ENCODE measurements at places on chromosomes 13 and 19. TPM values are rescaled to one million over a fixed set of nuclear protein-coding genes. Genes with fewer than 3 reads are reported as not detected.
A peak's percentile ranks its signal among the peaks of the same experiment; 100 is the strongest.

The FBXO27 gene
- total RNA-seq, result 7.1 TPM

DNA sequence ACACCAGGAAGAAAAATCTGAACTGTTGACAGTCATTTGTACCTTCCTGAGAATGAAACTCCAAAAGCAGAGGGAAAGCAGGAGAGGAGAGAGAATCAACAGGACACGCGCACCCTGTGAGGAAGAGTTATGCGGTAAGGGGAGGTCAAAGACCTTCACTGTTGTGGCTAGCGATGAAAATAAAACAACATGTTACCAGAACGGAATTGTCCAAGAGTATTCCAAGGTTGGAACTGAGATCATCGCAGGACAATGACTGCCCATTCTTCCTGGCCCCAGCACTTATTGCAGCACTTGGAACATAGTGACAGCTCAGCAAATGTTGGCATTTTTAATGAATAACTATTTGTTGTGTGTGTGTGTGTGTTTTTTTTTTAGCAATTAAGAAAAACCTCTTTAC, 176.0 kb upstream of the TSC22D1 start:
- DNase-seq, result no peak

DNA sequence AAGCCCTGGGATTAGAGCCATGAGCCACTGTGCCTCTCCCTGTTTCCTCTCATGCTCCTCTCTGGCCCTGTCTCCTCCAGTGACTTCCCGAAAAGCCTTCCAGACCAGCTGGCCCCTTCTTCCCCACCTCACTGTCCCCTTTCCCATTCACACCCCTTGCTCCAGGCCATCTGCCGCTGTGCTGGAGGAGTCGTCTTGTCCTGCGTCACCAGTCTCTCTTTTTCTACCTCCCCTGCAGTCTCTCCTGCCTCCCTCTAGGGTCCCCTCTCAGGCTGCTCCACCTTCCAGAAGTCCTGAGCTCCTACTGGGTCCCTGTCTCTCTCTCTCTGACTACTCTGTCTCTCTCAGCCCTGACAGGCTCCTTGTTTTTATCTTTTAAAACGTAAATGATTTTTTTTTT, 5.3 kb upstream of the FFAR1 start:
- no peak for DNase-seq

The OR4F17 gene
- 0.15 TPM for total RNA-seq

The CGB8 gene
- 1.2 TPM for total RNA-seq

GRCh38 chr19:18589380-18590272, 1.0 kb downstream of the REX1BD start:
- DNase-seq, result peak; percentile 63

DNA sequence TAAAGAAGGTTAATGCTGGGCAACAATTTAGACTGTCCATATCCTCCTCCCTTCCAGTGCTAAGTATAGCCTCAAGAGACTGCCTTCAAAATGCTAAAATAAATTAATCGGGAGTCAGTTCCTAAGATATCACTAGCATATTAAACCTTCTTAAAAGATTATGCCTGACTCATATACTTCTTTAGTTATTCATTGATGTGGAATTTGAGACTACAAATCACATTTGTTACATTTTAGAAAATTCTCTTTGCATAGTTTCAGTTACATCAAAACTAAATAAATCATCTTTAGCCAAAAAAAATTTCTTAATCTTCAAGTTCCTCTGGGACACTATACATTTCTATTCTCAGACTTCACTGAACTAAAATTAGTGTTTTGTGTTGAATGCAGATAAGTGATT, 769.1 kb downstream of the PCDH9 start:
- DNase-seq, result no peak

- no peak for DNase-seq
Measured at GRCh38 chr13:107234319-107235073, 666.6 kb upstream of the ARGLU1 start.

- no peak for DNase-seq
Measured at GRCh38 chr13:32902874-32903273, 113.3 kb upstream of the KL start.

The WDR62 gene
- 13.3 TPM for total RNA-seq

GRCh38 chr13:36026531-36026930, 104.7 kb downstream of the DCLK1 start:
- no peak for DNase-seq

The NKG7 gene
- total RNA-seq, result not detected

The SAMD1 gene
- total RNA-seq, result 90.5 TPM

The CCDC169 gene
- total RNA-seq, result 0.69 TPM

DNA sequence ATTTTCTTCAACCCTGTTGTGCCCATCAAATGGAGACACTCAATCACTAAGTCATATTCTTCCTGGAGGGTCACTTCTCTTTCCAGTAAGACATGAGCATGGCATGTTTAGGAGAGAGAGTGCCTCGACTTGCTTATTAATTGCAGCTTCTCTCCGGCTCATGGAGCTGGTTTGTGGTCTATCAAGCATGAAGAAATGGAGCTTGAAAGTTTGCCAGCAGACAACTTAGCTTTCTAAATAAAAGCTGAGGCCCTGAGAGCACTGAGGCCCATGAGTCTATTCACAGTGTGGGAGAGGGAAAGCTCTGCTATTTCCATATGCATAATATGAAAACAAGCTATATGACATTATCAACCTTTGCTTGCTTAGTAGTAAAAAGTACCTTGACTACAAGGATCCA, 378.5 kb downstream of the FGF9 start:
- DNase-seq, result no peak

The HIPK4 gene
- total RNA-seq, result not detected

DNA sequence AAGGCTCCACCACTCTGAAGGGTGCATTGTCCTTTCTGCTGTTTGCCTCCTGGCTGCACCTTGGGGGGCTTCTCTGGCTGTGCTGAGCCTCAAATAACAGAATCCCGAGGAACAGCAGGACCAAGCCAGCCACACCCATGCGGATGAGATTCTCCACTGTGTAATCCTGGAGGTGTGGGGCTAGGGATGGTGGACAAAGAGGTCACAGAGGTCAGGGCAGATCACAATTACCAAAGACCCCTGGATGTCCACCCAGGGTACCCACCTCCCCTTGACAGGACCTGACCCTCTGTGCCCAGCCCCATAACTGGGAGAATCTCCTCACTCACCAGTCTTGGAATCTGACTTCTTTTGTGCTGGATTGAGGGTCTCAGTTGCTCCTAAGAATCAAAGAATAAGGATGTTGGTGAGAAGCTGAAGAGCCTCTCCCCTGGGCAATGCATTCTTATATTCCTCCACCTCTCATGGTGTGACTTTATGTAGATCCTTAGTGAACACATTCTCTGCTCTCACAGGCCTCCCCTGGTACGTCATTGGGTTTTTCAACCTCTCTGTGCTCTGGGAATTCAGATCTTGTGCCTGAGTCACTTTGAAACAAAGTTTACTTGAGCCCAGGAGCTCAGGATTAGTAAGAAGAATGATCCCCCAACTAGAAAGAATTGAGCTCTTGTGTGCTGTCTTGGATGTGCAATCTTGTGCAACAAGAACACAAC, 5.2 kb downstream of the LILRA4 start:
- no peak for DNase-seq

DNA sequence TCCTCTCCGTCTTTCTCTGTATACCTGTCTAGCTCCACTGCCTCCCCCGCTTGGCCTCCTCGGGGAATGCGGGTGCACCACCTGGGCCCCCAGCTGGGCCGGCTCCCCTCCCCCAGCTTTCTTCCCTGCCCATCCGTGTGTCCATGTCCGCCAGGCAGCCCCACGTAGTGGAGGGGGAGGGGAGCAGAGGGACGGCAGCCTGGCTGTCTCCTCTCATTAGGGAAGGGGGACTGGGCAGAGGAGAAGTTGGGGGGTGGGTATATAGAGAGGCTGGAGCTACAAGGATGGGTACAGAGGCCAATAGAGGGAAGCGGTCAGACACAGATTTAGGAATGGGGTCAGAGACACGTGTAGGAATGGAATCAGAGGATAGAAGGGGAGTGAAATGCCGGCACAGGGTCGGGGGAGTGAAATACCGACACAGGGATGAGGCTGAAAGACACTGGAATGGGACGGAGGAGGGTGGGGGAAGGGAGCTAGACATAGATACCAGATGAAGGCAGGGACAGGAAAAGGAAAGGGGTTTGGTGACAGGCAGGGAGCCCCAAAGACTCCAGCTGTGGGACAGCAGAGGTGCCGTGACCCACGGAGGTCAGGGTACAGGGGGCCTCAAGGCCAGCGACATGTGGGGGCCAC, 2.8 kb downstream of the NECTIN2 start:
- DNase-seq, result no peak

GRCh38 chr13:45584816-45585215, 30.7 kb downstream of the ERICH6B start:
- DNase-seq, result peak; percentile 9

- DNase-seq, result peak; percentile 22
Measured at GRCh38 chr13:107069108-107069776, 501.3 kb upstream of the ARGLU1 start.

DNA sequence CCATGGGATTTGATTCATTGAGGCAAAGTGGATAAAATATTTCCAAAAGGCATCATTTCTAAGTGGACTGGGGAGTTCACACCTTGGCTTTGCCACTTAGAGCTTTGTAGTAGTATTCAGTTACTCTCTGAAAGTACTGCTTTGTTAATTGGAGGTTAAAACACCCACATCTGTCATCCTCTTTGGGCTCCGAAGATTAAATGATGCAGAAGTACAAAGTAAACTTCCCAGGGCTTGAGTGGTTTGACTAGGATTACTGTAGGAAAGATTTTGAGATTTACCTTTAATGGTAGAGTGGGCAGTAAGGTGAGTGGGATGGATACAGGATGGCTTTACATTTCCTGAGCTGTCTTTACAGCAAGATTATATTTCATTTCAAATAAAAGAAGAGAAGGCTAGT, 42.4 kb downstream of the WASF3 start:
- no peak for DNase-seq

GRCh38 chr19:51002089-51002532, 707 bp upstream of the KLK8 start:
- no peak for DNase-seq

GRCh38 chr13:51603716-51604115, 19.5 kb downstream of the WDFY2 start:
- peak; percentile 53 for DNase-seq

GRCh38 chr13:29160862-29161261, 340.7 kb downstream of the MTUS2 start:
- no peak for DNase-seq

DNA sequence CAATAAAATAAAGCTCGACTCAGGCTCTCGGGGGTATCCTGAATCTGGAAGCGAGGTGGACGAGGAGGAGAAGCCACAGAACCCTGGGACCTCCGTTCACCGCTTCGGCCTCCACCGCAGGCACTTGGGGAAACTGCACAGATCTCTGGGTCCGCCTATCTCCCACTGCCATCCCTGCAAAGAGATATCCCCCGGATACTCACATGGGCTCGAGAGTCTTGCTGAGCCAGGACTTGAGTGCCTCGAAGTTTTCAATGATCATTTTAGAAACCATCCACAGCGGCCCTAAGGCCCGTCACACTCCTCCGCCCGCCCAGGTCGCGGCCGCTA, 589 bp downstream of the RBM26 start:
- DNase-seq, result no peak

DNA sequence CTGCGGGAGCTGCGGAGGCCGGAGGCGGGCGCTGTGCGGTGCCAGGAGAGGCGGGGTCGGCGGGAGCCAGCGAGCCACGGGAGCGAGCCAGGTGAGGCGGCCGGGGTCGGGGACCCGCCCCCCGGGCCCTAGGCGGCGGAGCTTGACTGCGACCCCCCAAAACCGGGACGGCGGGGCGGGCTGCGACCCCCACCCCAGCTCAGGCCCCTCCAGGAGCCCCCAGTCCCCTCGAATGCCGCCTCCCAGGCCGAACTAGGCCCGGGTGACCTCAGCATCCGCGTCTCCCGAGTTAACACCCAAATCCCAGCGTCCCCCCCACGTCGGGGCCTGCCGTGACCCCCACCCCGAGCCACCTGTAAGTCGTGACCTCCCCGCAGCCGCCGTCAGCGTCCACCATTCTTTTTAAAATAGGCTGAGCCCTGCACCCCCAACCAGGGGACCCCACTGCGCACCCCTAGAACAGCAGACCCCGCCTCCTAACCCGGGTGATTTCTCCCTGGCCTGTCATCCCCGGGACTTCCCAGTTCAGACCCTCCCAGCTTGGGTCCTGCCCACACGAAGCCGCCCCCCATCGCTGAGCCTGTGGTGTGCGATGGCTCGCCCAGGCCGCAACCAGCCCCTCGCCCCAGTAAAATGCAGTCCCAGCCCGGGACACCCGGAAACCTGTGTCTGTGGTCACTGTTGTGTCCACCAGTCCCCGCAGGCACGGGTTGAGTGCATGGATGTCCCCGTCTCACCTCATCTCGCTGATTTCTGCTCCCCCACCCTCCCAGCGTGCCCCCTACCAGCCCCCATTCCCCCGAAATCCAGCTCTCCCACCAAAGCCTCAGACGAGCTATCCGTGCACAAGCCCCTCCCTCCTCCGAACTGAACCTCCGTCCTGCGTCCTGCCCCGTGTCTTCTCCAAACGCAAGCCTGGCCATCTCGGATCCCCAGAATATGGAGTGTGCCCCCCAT, 551 bp downstream of the FZR1 start:
- DNase-seq, result peak; percentile 7

GRCh38 chr13:73140801-73141200, 82.0 kb downstream of the KLF5 start:
- DNase-seq, result no peak

The SERPINE3 gene
- not detected for total RNA-seq

- DNase-seq, result peak; percentile 51
Measured at GRCh38 chr19:4547303-4548237, 7.7 kb upstream of the LRG1 start.

DNA sequence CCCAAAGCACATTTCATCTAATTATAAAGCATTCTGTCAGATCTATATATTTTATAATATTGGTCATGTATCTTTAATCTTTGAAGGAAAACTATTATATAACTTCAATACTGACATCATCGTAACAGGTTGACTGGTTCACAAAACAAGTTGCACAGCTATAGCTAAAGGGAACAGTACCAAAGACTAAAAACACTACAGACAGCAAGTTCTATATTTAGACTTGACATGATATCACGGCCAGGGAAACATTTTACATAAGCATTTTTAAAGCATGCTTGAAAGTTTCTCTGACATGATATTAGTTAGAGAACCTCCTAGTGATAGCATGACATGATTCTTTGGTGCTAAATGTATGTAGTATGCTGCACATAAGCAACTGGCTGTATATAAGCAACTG, 182.5 kb downstream of the NDFIP2 start:
- DNase-seq, result no peak

DNA sequence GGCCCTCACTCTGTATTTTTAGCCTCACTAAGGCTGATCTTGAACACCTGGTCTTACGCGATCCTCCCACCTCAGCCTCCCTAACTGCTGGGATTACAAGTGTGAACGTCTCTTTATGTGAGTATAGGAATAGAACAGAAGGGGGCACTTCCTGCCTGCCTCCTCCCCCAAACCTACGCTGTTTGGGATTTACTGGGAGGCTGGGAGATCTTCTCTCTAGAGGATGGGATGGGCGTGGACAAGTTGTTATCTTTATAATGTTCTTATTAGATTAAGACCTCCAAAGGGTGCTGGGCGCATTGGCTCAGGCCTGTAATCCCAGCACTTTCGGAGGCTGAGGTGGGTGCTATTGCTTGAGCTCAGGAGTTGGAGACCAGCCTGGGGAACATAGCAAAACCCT, 2.9 kb upstream of the CSNK1G2 start:
- DNase-seq, result no peak

The TYK2 gene
- total RNA-seq, result 201 TPM
